ENCODE measurements at places on chromosomes 5 and 9.
A peak's percentile ranks its signal among the peaks of the same experiment; 100 is the strongest.

- no peak for DNase-seq
Measured at GRCh38 chr9:6149315-6149714, 66.3 kb upstream of the IL33 start.

GRCh38 chr5:165448753-165449152 lies 1943.3 kb downstream of the MAT2B start:
- DNase-seq = no peak

GRCh38 chr5:159340511-159340910 lies 10.2 kb upstream of the IL12B start:
- no peak for DNase-seq

DNA sequence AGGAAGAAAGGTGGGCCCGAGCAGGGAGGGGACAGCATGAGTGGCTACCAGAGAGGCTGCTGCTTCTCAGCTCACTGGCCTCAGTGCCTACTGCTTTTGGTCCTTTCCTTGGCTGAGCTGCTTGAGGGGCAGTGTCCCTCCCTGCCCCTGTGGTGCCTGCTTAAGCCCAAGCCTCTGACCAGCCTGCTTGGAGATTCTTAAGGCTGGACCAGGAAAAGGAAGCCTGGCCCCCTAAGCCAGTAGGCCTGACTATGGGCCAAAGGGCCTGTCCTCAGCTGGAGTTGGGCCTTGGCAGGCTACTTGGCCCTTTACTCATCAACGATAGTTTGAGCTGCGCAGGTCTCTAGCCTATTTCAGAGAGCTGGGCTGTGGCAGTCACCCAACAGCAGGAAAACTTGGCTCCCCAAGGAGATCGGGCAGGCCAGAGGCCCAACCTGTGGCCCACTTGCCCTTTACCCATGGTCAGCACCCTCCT lies 24.9 kb downstream of the TCF7 start:
- DNase-seq = no peak

DNA sequence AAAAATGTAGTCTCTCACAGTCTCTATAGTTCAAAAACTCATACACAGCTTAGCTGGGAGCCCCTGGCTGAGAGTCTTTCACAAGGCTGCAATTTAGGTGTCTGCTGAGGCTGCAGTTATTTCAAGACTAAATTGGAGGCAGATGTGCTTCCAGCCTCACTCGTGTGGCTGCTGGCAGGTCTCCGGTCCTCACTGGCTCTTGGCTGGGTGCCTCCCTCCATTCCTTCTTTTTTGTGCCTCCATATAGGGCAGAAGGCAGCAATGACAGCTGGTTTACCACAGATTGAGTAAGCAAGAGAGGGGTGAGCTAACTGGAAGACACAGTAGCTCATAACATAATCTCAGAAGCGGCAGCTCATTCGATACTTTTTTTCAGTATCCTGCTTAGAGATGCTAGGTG lies 2167.7 kb upstream of the WWC1 start:
- no peak for DNase-seq

DNA sequence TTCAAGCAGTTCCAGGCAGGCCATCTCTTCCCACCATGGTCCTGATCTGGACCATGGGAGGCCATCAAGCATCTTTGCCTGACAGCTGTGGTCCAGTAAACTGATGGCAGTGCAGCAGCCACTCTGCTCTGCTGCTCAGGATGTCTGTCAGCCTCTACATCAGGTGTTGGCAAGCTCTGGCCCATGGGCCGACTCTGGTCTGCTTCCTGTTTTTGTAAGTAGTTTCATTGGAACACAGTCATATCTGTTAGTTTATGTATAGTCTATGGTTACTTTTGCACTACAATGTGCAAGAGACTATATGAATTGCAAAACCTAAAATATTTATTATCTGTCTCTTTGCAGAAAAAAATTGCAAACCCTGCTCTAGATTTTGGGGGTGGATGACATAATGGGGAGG lies 225.0 kb downstream of the KCTD16 start:
- no peak for DNase-seq

DNA sequence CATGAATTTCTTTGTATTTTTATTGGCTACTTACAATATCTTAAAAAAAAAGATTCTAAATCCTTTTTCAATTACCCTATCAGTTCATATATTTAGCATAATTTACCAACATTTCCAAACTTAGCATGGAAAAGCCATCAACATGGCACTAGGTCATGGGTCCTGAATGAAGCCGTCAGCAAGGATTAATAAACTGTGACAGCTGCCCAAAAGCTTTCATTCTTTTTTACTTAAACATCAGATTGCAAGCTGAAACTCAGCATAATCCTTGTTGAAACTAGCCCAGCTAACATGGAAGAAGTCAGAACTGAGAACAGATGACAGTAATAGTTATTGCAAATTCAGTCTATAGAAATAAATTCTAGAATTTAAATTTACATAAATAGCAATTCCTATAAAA lies 209.8 kb downstream of the ADAMTS6 start:
- DNase-seq = no peak

GRCh38 chr5:174559141-174559540 lies 165.2 kb upstream of the MSX2 start:
- DNase-seq = no peak

DNA sequence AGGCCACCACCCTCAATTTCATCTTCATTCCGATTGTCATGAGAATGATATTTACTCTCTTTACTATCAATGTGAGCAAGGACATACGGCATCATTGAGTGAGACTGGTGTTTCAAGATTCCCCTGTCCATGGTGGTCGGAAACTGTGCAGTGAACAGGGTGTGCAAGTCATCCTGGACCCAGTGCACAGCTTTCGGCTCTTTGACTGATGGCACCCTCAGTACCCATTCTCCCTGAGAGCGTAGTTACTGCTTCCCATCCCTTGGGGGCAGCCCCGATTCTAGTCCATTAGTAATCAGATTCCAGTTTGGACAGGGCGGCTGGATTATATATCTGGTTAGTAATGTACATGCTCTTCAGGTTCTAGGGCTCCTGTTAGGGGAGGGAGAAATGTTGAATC lies 61.7 kb upstream of the SUB1 start:
- no peak for DNase-seq

DNA sequence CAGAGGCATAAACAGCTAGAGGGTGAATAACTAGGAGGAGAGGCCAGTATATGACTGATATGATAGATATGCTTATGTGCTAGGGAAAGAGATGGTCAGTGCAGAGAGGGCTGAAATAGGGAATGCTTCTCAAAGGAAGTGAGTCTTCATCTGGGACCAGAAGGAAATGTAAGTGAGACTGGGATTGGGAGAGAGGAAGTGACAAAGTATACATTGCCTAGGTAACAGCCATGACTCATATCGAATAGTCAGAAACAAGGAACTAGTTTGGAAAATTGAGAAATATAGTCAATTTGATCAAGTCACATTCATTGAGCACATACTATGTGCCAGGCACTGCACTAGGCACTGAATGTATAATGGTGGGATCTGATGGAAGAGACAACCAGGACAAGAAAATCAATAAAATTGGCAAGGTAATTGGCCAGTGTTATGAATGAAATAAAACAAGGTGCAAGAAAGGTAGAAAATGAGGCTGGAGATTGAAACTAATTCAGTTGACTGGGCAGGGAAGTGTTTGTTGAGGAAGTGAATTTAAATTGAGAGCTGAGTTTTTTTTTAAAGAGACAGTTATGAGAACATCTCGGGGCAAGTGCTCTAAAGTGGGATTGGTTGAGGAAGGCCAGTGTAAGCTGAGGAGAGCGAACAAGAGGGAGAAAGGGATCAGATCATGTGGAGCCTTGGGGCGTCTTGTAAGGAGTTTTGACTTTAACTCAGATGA lies 4.3 kb downstream of the ERAP2 start:
- no peak for DNase-seq

GRCh38 chr9:87863882-87864465 lies 18.7 kb upstream of the SPATA31E1 start:
- DNase-seq = no peak

DNA sequence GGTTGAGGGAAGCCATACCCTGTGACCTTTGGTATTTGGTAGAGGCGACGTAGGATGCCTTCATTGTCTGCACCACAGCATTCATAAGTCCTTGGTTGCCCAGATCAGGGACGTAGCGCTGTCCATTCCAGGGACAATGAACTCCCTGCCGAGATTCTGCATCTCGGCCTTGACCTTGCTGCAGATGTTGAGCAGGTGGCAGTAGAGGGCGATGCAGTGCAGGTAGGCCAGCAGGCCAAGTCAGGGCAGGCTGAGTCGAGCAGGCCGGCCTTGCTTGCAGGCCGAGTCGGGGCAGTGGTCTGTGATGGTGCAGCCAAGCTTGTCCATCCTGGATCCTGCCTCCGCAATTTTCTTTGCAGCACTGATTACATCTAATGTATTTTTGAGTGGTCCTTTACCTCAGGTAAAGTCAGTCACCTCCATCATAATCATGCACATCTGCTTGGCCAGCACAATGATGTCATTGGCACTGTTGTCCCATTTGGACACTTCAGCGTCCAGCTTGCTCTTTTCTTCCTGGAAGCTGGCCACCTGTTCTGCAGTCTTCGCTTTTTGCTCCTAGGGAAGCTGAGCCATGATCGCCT lies 93.4 kb upstream of the CCDC112 start:
- DNase-seq = no peak

DNA sequence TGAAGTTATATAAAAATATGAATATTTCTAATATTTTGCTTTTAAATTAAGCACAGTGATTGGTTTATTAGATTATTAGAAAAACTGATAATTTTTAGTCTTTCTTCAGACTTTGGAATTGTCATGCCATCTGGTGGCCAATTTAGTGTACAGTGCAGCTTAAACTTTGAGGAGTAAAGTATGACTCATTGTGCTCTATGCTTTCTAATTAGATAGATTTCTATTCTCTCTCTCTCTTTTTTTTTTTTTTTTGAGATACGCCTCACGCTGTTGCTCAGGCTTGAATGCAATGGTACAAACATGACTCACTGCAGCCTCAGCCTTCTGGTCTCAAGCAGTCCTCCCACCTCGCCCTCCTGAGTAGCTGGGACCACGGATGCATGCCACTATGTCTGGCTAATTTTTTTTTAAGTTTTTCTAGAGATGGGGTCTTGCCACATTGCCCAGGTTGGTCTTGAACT lies 42.1 kb upstream of the GPR21 start:
- DNase-seq = no peak

GRCh38 chr5:72296256-72296655 lies 23.8 kb downstream of the MRPS27 start:
- peak; percentile 70 for DNase-seq

GRCh38 chr5:168819004-168819621 lies 239.9 kb upstream of the PANK3 start:
- DNase-seq = no peak

DNA sequence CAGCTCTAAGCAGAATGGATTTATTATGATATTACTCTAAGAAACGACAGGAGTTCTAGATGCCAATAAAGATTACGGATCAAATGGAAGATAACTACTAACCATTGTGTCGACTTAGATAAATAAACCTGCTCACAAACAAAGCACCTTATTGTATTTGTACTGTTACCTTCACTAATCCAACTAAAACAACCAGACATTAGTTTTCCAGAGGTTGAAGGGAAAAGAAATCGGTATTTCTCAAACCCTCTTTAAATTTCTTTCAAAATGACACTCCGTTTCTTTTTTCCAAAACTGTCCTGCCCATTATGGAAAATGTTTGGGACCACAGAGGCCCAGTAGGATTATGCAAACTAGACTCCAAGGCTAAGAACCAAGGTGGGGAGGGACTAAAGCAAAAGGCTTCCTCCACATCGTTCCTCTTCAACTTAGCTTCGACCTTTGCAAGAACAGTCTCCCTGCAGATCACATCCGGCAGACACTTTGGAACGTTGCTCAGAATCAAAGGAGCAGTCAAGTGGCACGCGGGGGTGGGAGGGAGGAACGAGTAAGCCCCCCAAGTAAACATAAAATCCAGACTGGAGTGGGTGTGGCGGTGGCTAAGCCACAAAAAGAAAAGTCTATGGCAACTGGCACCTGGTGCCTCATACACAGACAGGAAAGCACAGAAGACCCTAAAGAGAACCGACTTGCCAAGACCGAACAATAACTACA lies 2.7 kb downstream of the MLLT3 start:
- DNase-seq = no peak

- DNase-seq = no peak
Measured at GRCh38 chr5:37792975-37793631, 46.7 kb downstream of the GDNF start.

- no peak for DNase-seq
Measured at GRCh38 chr9:123131993-123132392, 98.5 kb downstream of the GPR21 start.
